ENCODE measurements at places on chromosomes 7 and 10. TPM values are rescaled to one million over a fixed set of nuclear protein-coding genes. Genes with fewer than 3 reads are reported as not detected.

CCDC126 gene
- total RNA-seq, result 9.8 TPM

NKX6-2 gene
- 10.3 TPM for total RNA-seq

PAX4 gene
- not detected for total RNA-seq

AUTS2 gene
- 58.2 TPM for total RNA-seq

PLPP4 gene
- total RNA-seq, result not detected

DPY19L1 gene
- total RNA-seq, result 14.0 TPM

FOXL3 gene
- total RNA-seq, result not detected

- DNase-seq, result no peak
Measured at GRCh38 chr7:121385800-121386179, 10.3 kb downstream of the FAM3C start.

DNA sequence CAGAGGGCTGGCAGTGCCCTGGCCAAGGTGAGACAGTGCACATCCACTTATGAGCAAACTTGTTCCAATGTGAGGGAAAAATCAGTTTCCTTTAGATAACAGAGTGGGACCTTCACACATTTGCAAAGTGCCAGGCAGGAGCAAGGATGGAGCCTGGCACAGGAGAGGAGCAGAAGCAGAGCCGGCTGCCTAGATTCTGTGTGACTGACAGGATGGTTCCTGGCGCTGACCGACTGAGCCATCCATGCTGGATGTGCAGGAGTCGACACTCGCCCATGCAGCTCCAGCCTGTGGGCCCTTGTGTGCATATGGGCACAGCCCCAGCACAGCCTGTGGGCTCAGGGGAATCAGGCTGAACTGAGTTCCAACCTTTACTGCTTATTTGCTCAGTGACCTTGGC, 346.5 kb downstream of the GRID1 start:
- no peak for DNase-seq

DNA sequence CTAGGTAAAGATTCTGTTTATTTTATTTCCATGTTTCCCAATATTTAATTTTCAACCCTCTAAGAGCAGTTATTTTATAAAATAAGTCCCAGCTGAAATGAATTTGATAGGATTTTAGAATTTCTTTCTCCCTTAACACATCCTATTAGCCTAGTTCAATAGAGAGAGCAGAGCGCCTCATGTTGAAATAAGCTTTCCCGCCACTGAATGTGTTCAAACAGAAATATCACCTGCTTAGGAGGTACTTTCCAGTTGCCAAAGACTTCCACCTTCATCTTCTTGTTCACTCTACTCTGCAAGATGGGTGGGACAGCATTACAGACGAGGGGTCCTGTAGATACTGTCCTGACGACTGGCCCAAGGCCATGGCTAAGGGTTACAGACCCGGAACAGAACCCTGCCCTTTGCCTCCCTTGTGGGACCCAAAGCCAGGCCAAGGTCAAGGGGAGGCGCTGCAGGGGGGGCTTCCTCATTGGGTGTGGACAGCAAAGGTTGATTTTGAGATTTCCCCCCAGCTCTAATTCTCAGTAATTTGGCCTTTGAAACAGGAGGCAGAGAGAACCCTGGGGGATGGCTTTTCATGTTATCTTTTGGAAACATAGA, 62.0 kb downstream of the PARP12 start:
- no peak for DNase-seq

- no peak for DNase-seq
Measured at GRCh38 chr10:78672918-78673317, 395.8 kb upstream of the ZMIZ1 start.

GRCh38 chr10:122454071-122454470, 382 bp upstream of the ARMS2 start:
- no peak for DNase-seq

- no peak for DNase-seq
Measured at GRCh38 chr7:116209561-116210070, 723 bp upstream of the TES start.

- DNase-seq, result no peak
Measured at GRCh38 chr7:7639847-7640220, 718 bp upstream of the UMAD1 start.

DNA sequence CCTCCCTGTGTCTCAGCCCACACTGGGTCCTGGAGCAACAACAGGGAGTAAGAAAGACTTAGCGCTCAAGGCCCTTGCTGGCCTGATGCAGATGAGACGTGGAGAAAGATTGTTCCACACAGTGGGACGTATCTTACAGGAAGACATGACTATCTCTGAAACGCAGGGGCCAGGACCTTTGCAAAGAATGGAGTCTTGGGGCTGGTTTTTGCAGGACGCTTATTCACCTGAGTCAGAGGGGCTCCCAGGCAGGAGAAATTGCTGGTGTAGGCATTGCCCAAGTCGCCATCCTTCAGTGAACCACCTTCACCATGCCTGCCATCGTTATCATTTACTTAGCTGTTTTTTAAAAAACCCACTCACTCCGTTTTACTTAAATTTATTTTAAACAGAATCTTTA, 11.8 kb upstream of the GDF10 start:
- no peak for DNase-seq

GRCh38 chr10:46787321-46787615, 124.0 kb upstream of the PTPN20 start:
- no peak for DNase-seq

DNA sequence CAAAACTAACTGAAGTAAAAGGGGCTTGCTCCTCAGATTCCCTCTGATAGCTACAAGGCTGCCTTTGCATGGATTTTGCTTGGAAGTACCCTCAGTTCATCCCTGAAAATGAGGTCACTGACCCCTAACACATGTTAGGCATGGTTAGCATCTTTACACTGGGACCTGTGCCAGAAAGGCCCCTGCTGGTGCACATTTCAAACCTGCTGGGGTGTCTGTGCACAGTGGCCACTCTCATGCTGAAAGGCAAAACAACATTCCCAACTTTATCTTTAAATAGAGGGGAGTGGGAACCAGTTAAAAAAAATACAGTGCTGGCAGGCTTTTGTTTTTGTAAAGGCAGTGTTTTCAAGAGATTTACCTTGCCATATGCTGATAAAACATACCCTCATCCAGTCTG, 99.1 kb downstream of the ANK3 start:
- no peak for DNase-seq

GRCh38 chr7:153628825-153629224, 423.4 kb upstream of the DPP6 start:
- no peak for DNase-seq

- no peak for DNase-seq
Measured at GRCh38 chr10:72074574-72075375, 13.6 kb downstream of the SPOCK2 start.

- no peak for DNase-seq
Measured at GRCh38 chr7:69790977-69791724, 192.9 kb downstream of the AUTS2 start.

DNA sequence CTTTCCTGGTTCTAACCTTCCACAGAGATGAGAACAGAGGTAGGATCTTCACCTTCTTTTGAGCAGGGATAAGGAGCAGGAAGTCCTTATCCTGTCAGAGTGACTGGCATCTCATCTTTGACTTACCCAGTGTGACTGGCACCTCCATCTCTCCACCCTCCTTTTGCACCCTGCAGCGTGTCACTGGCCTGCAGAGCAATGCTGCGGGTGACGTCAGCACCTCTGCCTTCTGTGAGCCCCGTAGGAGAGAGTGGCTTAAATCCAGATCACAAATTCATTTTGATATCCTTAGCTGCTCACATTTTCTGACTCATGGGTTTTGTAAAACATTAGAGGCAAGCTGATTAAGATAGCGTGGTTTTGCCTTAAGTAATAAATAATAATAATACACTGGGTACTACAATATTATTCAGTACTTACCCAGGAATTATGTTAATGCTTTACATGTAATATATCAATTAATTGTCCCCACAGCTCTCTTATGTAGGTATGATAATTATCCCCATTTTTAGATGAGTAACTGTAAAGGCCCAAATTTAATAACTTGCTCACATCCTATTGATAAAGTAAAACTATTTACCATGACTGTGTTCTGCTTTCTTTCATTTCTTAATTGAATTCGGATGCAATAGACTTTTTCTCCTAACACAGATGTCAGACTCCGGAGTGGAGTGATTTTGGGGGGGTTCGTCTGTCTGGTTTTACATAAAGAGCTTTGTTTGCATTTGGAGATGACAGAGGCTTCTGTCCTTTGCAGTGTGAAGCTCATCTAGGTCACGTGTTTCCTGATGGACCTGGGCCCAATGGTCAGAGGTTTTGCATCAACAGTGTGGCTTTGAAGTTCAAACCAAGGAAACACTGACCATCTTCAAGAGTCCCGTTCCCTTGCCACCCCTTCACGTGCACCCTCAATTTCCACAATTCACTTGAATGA, 24.9 kb downstream of the MSRB2 start:
- no peak for DNase-seq

DNA sequence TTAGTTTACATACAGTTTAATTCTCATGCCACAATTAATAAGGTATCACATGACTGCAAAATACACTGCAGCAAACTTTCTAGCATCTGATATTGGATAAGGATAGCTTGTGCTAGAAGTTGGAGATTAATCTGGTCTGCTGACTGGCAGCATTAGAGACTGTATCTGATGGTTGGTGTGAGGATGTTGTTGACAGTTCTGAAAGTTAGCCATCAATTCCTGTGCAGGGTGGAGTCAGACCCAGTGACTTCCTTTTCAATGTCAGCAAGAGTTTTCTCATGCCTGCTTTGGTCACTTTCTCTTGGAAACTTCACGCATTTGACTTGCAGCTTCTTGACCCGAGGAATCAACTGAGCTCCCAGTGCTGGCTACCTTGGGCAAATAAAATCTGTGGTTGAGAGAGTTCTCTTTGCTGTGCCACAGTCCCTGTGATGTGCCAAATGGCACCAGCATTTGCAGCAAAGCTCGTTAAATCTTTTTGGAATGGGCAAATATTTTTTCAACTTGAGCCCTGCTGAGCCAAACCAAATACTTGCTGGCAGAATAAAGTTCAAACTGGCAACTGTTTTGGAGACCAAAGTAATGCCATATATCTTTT, 233.0 kb downstream of the TRIL start:
- DNase-seq, result no peak

GRCh38 chr10:110268971-110269370, 35.7 kb downstream of the SMNDC1 start:
- DNase-seq, result no peak

DNA sequence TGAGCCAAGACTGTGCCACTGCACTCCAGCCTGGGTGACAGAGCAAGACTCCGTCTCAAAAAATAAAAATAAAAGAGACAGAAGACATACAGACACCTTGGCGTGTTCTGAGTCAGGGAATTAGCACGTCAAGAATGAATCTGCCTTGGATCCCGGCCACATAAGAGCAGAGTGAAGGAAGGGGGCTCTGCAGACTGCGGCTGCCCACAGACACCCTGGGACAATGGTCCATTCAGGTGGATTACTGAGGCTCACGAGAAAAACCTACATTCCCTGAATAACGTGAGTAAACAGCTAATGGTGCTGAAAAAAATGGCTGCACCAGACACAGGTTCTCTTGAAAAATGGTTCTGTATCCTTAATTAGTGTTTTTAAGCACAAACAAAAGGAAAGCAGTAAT, 100.1 kb upstream of the FGFR2 start:
- DNase-seq, result no peak

DNA sequence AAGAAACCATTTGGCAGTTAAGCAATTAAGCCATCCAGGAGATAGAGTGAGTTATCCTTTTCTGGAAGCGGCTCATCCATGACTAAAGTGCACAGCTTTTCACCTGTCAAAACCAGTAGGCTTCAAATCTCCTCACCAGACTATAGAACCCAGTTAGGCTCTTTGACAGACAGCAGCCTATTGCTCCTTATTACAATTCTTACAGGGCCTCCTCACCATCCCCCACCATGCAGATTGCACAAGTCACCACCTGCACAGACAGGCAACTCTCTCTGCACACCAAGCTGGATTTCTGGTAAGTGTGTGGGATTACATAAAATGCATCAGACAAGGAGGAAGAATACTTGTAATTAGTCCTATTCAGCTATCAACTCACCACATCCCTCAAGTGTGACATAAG, 301.6 kb downstream of the SNX13 start:
- no peak for DNase-seq

DNA sequence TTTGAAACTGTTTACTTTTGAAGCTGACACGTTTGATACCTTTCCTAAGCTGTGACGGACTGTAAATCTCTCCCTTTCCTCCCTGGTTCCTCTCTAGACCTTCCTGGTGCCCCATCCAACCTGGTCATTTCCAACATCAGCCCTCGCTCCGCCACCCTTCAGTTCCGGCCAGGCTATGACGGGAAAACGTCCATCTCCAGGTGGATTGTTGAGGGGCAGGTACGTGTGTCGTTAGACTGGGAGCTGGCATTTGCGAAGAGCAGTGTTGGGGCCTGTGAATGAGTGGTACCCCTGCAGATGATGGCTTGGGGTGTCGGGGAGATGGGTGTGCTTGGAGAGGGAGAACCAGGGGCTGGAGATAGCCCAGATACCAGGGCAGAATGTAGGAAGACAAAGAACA, 602.7 kb upstream of the FOXK1 start:
- DNase-seq, result no peak

GRCh38 chr7:122383934-122384333, 79.4 kb upstream of the FEZF1 start:
- DNase-seq, result no peak

- DNase-seq, result no peak
Measured at GRCh38 chr7:64494912-64495461, 67.9 kb downstream of the ZNF680 start.

GRCh38 chr7:145269418-145270161, 433.7 kb upstream of the TPK1 start:
- no peak for DNase-seq

DNA sequence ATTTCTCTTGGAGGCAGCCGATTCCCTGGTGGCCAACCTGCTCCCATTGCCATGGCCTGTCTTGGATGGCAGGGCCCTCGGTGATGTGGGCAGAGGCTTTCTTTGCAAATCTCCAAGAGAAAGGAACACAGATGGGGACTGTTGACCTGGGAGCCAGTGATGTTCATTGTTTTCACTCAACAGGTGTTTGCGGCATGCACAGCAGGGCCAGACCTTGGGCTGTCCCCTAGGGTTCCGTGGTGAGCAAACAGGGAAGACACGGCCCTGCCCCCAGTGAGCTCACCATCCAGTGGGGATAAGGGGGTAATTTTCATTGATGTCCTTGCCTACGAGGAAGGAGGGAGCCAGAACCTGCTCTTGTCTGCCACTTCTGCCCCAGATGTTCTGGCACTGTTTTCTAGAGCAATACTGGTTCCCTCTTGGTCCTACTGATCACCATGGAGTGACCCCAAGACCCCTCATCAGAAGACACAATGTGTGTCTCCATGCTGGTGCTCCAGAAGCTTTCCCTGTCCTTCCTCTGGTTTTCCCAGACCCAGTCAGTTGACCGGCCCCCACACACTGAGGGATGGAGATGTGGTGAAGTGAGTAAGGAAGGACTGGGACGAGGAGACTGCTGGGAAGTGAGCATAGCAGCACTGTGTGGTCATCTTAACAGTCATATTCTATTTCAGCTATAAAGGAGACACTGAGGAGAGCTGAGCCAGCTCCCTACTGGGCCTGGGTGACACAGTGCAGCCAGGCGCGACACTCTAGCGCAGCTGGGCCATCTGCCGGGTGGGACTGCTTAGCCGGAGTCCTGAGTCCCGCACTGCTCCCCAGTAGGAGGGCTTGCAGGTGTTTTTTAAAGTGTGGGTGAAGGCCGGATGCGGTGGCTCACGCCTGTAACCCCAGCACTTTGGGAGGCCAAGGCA, 20.4 kb upstream of the FIGNL1 start:
- no peak for DNase-seq

GRCh38 chr10:120041807-120042559, 149.5 kb downstream of the SEC23IP start:
- DNase-seq, result no peak
